ENCODE measurements at places on chromosomes 5 and 9.

DNA sequence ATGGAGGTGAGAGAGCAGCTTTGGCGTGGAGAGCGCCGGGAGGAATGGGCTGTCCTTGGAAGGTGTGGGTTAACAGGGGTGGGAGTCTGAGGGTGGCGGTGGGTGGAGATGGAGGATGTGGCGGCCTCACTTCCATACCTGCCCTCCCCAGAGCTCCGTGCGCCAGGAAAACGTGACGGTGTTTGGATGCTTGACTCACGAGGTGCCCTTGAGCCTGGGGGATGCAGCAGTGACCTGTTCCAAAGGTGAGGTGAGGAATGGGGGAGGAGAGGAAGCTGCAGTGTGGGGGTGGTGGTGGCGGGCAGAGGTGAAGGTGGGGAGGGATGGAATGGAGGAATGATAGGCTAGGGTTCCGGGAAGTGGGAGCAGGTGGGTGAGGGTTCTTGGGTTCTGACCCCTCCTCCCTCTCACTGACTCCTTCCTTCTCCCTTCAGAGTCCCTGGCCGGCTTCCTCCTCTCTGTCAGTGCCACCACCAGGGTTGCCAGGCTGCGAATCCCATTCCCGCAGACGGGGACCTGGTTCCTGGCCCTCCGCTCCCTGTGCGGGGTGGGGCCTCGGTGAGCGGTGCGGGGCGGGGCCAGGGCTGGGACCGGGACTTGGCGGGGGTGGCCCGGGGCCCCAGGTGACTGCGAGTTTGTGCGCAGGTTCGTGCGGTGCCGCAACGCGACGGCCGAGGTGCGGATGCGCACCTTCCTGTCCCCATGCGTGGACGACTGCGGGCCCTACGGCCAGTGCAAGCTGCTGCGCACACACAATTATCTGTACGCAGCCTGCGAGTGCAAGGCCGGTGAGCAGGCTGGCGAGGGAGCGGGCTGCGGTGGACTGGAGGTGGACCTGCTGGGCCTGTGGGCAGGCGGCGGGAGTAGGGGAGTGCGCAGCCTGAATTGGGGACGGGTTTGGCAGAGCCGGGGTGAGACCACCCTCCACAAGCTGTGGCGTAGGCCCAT, 17.1 kb downstream of the TMEM8B start:
- no peak for DNase-seq

- DNase-seq = no peak
These were observed 215.1 kb downstream of the C9orf50 start for GRCh38 chr9:129405827-129406213.

DNA sequence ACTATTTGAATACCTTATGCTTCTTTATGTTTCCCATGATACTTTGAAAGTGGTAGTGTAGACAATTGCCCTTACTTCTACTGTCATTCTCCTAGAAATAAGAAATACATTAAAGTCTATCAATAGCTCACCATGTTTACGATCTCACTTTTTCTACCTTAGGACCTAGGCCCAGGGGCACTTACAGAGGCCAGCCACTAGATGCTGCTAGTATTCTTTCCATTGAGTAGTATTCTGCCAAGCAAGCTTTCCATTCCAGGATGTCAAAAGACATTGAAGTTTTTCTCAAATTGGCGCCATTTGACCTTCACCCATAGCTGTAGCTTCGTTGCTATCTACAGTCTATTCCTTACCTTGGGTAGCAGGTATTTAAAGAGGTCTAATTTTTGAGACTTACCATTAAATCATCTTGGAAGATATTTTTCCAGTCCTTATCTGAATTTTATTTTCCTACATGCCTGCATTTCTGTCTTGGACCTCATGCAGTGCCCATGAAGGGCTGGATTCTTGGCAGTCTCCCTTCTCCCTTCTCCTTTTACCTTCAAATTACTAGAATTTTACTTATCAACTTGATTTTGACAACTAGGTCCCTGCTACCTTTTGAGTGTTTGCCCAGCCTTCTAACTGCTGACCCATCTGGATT, 246.0 kb upstream of the NUDT12 start:
- no peak for DNase-seq

DNA sequence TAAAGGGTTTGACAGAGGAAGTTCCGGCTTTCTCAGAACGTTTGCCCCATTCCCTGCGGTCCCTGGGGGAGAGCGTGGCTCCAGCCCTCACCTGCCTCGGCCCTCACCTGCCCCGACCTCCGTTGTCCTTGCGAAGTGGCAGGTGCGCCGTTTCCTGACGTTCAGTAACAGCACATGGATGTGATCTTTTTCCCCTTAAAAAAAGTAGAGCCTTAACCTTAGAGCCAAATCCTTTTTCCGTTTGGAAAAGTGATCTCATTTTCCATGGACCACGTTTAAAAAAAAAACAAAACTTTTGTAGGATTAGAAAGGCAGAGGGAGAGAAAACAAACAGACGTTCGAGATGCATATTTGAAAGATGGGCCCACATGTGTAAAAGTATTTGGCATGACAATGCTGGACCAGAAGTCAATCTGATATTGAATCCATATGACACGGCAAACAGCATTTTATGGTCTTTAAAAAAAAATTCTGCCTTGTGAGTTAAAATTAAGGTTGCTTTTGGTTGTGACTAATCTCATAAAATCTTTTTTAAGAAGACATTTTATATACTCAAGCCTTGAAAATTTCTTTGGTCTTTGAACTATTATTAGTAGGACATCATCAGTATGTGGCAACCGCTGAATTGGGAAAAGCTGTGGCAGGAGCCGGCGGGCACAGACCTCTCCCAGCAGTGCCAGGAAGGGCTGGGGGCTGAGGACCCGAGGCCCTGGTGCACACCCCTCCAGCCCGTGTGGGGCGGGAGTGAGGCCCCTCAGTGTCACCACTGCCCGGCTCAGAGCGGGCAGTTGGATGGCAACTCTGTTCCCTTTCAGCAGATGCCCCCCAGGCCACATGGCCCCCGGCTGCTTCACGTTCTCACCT, 42.5 kb upstream of the EXOC3 start:
- DNase-seq = no peak

- DNase-seq = no peak
These were observed 824 bp downstream of the MXD3 start for GRCh38 chr5:177310757-177311391.

GRCh38 chr5:136484808-136485325, 119.5 kb upstream of the TRPC7 start:
- DNase-seq = no peak

DNA sequence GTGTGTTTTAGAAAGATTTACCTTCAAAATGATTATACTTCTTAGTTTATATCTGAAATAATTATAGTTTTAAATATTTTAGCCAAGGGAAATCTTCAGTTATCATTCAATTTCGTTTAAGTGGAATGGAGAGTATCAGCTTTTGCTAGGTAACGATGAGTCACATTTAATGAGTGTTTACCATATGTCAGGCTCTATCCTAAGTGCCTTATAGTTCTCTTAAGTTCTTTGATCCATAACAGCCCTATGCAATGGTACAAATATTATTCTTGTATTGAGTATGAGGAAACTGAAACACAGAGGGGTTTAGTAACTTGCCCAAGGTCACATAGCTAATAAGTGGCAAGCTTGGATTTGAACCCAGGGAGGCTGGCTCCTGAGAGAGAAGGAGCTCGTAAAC, 37.5 kb upstream of the SHB start:
- no peak for DNase-seq

DNA sequence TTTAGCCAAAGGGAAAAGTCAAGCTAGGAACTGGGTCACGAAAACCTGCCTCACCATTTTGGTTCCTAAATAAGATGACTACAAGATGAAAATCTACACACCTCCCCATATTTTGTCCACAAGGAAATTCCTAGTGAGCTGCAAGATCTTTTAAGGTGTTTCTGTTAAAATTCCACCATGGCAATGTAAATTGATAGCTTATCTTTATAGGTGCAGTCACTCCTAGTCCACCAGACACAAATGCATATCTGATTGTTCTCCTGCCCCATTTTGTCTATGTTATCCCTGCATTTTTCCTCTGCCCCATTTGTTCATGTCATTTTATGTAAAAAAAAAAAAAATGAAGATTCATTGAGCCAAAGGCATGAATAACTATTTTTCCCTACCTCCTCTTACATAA, 41.1 kb upstream of the SELENOP start:
- no peak for DNase-seq

DNA sequence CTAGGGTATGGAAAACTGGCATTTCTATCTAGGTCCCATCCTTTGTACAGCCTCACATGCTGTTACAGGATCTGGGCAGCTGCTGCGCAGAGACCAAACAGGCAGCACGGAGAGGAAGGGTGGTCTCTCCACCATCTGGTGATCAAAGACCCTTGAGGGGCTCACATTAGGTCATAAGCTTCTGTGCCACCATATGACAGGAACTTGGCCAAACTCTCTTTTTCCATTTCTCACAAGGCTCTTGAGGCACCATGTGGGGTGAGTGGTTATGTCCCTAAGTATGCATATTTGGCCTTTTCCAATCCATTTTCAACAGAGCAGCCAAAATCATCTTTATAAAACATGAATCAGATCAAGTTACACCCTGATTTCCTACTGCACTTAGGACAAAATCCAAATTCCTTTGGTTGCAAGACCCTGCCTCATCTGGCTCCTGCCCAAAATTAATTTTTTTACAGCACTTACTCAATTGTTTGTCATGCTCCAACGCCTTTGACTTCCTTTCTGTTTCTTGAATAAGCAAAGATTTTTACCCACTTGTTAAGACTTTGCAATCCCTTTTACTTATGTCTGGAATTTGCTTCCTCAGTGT, 730.0 kb downstream of the MAT2B start:
- DNase-seq = no peak

DNA sequence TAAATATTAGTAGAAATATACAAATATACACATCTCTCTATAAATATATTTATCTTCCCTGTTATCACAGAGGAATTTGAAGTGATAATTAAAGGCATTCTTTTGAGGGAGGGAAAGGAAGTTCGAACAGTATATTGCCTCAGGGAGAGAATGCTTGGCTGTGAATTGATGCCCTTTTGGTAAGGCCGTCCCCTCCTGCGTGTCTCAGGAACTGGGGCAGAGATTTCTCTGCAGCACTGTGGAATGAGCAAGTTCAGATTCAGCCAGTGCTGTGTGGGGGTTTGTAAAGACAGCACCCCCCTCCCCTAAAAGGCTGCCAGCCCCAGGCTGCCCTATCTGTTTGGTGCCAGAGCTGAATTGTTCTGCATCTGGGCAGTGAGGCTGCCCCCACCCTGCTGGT, 42.0 kb downstream of the UBE2QL1 start:
- DNase-seq = no peak

- no peak for DNase-seq
These were observed 368.4 kb downstream of the CDH18 start for GRCh38 chr5:19619571-19619970.

DNA sequence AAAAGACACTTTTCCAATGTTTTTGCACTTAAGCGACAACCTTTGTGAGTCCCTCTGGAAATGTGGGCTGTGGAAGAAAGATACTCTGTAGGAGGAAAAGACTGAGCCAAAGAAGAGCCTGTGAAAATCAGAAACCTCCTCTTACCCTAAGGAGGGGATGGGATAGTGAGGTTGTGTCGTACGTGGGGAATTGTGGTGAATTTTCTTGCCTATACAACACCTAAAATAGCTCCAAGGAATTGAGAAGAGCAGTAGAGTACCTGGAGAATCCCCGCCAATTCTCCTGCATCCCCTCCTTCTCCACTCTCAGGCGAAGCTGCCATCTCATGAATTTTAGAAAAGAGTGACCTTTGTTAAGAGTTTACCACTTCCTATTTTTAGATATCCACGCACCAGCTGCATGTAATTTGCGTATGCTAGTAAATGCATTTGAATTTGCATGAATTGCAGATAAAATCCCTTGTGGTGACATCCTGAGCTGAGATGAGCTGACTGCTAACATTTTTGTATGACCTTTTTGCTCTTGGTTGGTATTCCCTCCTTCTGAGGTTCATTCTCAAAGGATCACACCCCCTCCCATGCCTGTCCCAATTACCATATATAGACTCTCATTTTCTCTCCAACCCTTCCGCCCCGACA, 147.2 kb downstream of the PCSK5 start:
- DNase-seq = no peak

DNA sequence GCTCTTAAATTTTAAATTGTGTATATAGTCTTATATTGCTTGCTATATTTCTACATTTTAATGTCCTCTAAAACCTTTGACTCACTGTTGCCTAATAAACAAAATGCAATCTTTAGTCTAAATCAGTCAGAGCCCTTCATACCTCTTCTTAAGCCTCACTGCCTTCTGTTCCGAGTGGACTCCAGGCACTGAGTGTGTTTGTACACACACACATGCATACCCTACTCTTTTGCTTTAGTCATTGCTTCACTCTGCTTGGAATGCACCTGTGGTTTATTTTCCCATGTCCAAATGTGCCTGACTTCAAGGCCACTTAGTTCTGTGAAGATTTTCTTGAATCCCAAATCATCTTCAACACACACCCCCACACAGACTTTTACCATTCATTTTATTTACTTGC, 60.9 kb downstream of the SLC12A2 start:
- no peak for DNase-seq

- DNase-seq = no peak
These were observed 458.4 kb upstream of the MPDZ start for GRCh38 chr9:13737885-13738284.

GRCh38 chr9:3480353-3480655, 45.5 kb downstream of the RFX3 start:
- no peak for DNase-seq

DNA sequence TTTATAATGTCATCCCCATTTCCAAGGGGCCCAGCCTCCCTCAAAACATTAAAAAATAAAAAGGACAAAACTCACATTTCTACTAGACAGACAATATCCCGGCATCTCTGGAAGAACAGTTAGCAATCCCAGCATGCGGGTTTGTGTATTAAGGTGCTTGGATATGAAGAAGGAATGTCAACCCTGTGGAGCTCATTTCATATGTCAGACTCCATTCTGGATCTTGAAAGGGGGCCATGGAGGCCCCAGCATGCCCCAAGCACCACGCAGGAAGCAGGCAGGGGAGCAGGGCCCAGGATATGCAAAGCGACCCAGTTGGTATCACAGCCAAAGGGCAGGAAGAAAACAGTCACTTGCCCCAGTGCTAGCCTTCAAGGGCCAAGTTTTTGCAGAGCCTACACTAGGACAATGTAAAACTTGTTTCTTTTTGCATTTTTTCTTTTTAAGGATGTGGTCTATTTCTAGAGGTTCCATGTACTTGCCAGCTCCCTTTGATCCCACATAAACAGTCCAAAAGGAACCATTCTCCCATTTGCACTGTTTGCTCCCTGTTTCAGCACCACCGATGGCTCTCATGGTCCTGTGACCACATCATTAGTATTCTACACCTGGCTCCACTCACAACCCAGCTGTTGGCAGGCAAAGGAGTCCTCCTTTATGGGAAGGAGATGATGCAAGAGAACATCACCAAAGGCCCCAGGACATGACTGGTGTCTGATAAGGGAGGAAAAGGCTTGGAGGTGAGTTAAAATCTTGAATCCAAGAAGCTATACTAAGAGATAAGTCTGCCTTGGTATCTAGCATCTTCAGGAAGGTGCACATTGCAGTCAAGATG, 58.3 kb downstream of the FGF1 start:
- no peak for DNase-seq

- no peak for DNase-seq
These were observed 197.4 kb downstream of the SEMA5A start for GRCh38 chr5:9348401-9348996.

GRCh38 chr5:135232958-135233357, 166.1 kb downstream of the MACROH2A1 start:
- DNase-seq = no peak

- DNase-seq = no peak
These were observed 66.4 kb downstream of the EHMT1 start for GRCh38 chr9:137685035-137685740.

Measured in stimulated activated CD4-positive, alpha-beta T cell treated with anti-CD3 and anti-CD28 coated beads, TNF-alpha, amount 100 ng/mL, for 24 hours (primary cell).